Stimulated activated CD8-positive, alpha-beta memory T cell treated with anti-CD3 and anti-CD28 coated beads, Interleukin-15, amount 100 ng/mL, for 48 hours (primary cell): ENCODE measurements at places on chromosomes 1 and 21.

GRCh38 chr1:184075055-184076029 lies 23.8 kb downstream of the TSEN15 start:
- DNase-seq: no peak

DNA sequence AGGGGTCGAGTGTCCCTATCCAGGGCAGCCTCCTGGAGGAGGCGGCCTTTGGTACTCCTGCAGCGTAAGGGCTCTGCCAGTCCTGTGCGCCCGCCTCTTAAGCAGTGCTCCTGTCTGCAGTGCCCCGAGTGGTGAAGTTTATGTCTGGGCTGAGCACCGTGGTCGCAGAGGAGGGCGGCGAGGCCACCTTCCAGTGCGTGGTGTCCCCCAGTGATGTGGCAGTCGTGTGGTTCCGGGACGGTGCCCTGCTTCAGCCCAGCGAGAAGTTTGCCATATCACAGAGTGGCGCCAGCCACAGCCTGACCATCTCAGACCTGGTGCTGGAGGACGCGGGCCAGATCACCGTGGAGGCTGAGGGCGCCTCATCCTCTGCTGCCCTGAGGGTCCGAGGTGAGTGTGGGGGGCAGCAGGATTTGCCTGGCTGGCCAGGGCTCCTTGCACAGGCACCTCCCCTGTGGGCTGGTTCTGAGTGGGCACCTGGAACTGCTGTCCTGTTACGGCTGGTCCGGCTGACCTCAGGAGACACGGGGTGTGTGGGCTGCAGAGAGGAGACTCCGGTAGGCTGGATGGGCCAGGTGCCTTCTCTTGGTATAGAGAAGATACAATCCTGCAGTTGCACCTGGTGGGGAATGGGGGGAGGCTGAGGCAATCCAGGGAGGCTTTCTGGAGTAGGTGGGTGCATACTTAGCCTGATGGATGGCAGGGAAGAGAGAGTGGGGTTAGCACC lies 66.8 kb downstream of the OBSCN start:
- no peak for DNase-seq

DNA sequence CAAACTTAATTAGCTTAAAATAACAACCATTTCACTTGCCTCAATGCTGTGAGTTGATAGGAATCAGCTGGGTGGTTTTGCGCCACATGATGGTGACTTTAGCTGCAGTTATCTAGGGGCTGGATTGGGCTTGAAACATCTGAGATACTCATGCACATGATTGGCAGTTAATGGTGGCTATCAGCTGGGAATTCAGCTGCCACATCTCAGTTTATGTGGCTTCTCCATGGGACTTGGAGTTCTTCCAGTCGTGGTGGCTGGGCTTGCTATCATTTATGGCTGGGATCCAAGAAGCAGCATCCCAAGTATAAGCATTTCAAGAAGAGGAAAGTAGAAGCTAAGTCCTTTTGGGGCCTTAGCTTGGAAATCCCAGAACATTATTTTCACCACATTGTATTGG lies 36.4 kb downstream of the PDC start:
- no peak for DNase-seq

GRCh38 chr1:58895082-58895481 lies 111.2 kb upstream of the JUN start:
- no peak for DNase-seq

DNA sequence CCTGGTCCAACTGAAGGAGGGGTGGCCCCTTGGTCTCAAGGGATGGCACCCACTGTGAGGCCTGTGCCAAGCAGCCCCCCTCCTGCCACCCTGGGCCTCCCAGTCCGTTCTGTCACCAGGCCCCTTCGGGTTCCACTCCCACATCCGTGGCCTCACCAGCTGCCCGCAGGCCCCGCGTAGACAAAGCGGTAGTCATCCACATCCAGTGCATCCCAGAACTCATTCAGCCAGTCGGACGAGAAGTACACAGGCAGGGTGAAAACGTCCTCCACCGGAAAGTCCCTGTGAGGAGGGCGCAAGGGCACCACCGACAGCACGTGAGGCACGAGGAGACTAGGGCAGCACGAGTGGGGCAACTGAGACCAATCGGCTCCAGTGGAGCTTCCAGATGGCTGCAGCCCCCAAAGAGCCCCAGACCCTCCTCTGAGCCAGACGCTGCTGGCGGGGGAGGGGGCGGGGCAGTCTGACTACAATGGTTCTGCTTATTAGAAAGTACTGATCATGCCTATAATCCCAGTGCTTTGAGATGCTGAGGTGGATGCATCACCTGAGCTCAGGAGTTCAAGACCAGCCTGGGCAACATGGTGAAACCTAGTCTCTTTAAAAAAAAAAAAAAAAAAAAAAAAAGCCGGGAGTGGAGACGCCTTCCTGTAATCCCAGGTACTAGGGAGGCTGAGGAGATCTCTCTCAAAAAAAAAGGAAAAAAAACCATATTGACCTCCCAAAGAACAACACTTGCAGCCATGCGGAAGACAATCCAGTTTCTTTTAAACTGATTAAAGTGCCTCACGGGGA lies 1.2 kb downstream of the JMJD4 start:
- no peak for DNase-seq

GRCh38 chr1:117662667-117663066 lies 56.8 kb downstream of the TENT5C start:
- DNase-seq: no peak

DNA sequence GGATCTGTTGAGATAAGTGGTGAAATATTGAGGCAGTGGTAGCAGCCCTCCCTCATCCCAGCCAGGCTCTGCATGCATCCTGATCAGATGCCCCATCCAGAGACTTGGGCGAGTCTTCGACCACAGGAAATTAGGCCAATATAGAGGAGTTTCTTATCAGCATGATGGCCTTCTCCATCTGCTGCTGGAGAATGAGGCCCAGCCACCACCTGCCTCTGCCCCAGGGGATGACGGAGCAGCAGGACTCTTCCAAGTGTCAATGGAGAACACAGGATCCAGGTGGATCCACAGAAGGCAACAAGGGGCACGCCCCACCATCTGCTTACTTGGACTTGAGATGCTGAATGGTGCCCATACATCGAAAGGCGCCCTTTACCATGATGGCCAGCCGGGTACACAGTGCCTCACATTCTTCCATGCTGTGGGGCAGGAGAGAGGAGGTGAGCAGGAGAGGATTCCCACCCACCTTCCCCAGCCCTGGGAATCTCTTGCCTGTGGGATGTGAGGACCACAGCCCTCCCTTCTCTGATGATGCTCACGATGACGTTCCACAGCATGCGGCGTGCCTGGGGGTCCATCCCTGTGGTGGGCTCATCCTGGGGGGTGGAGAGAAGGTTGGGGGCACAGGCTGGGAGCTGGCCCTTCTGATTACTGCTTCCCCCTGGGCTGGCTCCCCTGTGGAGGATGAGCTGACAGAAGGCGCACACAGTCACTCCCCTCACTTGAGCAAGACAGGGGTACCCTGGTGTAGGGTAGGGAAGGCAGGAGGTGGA lies 91.5 kb upstream of the GCLM start:
- DNase-seq: no peak
